ENCODE measurements at places on chromosomes 1 and 21.

- no peak for DNase-seq
These were observed at the start of gene LCE4A for GRCh38 chr1:152707860-152708259. Gene LCE4A (plus strand): TSS chr1:152708160. CDS start chr1:152709076, 916 bp downstream.

GRCh38 chr1:81340239-81340638, 460.5 kb upstream of the ADGRL2 start:
- DNase-seq, result no peak

DNA sequence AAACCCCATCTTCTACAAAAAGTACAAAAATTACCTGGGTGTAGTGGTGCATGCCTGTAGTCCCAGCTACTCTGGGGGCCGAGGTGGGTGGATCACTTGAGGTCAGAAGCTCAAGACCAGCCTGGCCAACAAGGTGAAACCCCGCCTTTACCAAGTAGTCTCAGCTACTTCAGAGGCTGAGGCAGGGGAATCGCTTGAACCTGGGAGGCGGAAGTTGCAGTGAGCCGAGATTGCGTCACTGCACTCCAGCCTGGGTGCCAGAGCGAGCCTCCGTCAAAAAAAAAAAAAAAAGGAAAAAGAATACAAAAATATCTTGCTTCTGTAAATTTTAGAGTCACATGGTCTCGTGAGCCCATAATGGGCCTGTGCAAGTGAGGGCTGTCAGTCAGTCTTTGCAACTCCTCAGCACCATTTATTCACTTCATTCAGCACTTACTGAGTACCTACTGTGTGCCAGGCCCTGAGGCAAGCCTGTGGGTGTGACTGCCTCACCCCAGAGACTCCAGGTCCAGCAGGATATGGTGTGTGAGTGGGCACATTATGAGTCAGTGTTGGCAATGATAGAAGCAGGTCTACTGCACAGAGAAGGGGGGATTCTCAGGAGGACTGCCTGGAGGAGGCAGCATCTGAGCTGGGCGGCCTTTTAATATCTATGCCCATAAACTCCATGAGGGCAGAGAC, 46.8 kb upstream of the TARDBP start:
- peak; percentile 44 for DNase-seq

DNA sequence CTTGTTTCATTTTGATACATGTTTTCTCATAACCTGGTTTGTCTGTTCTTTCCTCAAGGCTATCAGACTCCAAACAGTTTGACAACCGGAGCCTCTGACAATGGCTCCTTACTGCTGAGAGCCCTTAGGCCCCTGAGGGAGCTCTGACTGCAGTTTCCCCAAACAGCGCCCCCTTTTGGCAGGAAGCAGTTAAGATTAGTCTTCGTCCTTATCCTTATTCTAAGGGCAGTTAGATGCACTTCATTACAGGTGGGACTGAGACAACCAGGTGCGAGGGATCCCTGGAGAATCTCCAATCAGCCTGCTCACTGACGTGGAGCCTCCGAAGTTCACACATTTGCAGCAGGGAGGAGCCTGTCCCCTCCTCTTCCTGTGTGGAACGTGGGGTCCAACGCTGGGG, 393.1 kb downstream of the BRINP3 start:
- DNase-seq, result no peak

GRCh38 chr1:192936313-192937018, 122.7 kb downstream of the UCHL5 start:
- no peak for DNase-seq

DNA sequence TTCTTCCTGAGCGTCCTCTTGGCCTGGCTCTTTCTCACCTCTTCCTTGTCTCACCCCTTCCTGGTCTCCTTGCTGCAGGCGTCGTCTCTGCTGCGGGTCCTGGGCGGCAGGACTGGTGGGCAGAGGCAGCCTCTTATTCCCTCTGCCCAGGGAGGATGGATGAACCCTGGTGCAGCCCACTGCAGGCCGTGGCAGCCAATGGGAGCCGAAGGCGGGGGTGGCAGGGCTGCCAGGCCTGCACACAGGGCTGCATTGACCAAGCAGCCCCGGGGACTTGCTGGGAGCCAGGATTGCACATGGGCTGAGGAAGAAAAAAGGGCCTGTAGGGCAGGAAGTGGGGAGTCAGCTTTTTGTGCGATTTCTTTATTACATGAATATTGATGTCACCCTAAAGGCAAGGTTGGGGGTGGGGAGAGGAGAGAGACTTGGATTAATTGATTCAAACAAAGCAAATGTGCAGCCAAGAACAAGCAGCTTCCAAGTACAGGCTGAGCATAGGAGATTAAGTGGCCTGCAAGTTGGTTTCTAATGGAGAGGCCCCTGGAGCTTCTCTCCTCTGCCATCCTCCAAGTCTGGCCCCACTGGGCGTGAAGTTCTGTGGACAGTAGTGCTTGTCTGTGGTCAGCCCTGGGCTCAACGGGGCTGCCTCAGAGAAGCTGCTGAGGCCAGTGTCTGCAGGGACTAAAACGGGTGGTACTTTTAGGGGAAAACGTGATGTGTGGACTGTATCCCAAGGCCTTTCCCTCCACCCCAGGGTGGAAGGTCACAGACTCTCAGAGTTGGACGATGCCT, at the start of gene S100B:
TSS of gene S100B (minus strand) at position 108 of the 792 bp plus-strand sequence. CDS start 2,667 bp downstream, outside the sequence.
- no peak for DNase-seq

- DNase-seq, result no peak
These were observed 522.6 kb downstream of the PTPRU start for GRCh38 chr1:29758781-29759499.

- no peak for DNase-seq
These were observed 12.2 kb downstream of the FH start for GRCh38 chr1:241507189-241507863.

GRCh38 chr1:184118046-184118445, 66.5 kb downstream of the TSEN15 start:
- DNase-seq, result no peak

DNA sequence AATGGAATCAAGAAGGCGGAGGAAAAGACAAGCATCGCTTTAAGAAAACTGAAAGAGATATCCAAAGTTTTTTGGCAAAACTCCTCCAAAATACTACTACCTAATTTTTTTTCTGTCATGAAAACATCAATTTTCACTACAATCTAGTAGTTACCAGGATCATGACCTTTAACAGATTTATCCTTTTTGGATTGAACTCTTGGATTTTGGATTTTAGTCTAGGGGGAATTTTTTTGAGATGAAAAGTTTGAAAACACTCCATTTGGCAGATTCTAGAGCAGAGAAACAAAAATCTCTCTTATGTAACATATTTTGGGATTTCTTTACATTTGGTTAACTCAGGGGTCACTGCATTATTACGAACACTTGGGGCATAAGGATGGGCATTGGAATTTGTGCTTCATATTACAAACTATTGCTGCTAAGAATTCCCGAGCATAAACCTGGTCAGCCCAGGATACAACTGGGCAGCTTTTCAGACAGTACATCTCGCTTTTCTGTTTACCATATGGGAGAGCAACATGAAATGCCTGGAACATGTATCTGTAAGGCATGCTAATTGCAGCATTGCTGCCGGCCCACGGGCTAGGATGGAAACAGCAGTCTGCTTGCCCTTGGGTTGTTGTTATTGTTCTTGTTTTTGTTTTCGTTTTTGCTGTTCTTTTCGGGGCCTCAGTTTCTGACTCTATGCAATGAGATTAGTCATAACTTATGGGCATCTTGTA, 264.3 kb downstream of the RHOU start:
- DNase-seq, result no peak

DNA sequence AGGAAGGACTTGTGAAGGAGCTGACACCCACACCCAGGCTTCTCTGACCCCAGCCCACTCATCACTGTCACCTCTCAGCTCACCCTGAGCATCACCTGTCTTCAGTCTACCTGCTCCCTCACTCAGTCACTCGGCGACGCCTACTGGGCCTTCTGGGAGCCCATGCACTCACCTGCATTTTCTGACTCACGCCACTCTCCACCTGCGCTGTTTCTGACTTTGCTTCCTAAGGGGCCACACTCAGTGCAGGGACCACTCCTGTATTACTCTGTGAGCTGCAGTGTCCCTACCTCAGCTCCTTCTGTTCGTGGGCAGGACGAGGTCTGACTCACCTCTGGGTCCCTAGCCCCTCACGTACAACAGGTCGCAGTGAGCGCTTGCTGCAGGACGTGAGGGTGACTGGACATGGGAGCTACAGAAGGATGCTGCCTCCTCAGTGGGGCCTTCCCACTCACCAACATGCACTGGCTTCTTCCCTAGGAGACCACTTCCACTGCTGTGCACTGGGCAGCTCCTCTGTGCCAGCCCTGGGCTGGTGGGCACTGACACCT, 102.3 kb downstream of the GLIS1 start:
- no peak for DNase-seq

- DNase-seq, result no peak
These were observed 25.0 kb downstream of the MCOLN2 start for GRCh38 chr1:84971957-84972356.

- no peak for DNase-seq
These were observed 99.8 kb downstream of the PTGER3 start for GRCh38 chr1:70947835-70948234.

GRCh38 chr1:32695098-32695904, 7.3 kb downstream of the SYNC start:
- no peak for DNase-seq

DNA sequence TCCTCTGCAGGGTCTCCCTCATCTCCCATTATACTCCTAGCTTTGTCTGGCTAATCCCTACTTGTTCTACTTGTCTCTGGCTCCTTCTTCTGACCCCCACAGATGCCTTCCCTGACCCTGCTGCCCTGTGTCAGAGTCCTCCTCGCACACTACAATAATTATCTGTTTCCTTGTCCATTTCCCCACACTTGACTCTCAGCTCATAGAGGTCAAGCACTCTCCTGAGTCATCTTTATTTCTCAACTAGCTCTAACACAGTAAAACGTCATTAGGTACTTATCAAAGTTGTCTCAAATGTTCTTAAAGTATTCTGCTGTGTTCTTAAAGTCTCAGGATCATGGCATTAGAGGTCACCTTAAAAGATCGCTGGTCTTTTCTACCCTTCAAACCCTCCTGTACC, 47.1 kb downstream of the C8A start:
- DNase-seq, result no peak

GRCh38 chr1:38062361-38063288, 16.0 kb upstream of the POU3F1 start:
- DNase-seq, result no peak

- no peak for DNase-seq
These were observed 1.7 kb upstream of the GADD45A start for GRCh38 chr1:67683316-67683715.

- no peak for DNase-seq
These were observed 290.8 kb upstream of the ESRRG start for GRCh38 chr1:217014066-217014465.

- no peak for DNase-seq
These were observed 93.9 kb upstream of the CSF3R start for GRCh38 chr1:36576551-36577110.

DNA sequence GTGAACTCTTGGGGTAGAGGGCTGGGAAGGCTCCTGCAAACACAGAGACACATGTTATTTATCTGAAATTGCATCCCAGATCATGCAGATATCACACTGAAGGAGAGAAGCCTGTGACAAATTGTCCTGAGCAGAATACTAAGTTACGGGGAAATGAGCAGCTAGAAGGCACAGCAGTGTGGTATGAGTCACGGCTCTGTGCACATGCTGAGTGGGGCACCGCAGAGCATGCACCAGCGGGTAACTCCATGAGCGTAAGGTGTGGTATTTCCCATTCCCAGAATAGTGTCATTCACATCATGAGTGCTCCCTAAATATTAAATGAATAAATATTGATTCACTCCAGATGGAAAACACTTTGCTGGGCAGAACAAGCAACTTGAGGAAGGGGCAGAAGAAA, 21.3 kb upstream of the FCRL2 start:
- DNase-seq, result no peak

DNA sequence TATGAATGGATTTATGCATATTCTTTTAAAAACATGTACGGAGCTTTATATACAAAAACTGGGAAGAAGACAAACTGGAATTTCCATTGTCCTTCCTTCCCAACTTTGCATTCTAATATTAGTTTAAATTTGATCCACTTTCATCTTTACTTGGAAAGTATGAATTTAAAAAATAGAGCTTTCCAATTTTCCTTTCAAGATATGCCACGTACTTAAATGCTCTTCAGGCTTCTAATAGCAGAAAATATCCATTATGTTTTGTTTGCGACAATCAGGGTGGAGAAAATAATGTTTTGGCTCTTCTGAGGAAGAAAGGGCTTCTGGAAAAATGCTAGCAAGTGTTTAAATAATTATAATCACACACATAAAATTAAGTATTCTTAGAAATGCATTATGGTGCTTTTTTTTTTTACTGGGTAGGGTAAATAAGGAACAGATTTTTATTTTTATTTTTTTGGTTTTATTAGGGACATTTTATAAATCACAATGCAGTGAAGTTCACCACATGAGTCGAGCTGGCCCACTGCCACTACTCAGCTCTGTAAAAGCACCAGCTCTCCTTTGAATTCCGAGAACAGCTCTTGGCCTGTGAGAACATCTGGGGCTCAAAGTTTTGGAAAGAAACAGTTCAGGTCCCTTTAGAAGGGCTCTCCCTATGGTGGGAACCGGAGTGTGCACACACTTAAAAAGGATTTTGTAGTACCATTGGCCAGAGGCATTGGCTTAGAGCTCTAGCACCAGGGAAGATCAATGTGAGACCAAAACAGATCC, 287.4 kb upstream of the LYPLAL1 start:
- no peak for DNase-seq

GRCh38 chr1:4416189-4416588, 238.2 kb upstream of the AJAP1 start:
- DNase-seq, result no peak

GRCh38 chr1:109261578-109261977, 12.2 kb downstream of the CELSR2 start:
- no peak for DNase-seq

GRCh38 chr21:34074283-34075090, 1.1 kb downstream of the MRPS6 start:
- DNase-seq, result no peak

GRCh38 chr1:53740621-53741105, 1.7 kb upstream of the GLIS1 start:
- no peak for DNase-seq
